ENCODE measurements at places on chromosomes 3 and 15.

DNA sequence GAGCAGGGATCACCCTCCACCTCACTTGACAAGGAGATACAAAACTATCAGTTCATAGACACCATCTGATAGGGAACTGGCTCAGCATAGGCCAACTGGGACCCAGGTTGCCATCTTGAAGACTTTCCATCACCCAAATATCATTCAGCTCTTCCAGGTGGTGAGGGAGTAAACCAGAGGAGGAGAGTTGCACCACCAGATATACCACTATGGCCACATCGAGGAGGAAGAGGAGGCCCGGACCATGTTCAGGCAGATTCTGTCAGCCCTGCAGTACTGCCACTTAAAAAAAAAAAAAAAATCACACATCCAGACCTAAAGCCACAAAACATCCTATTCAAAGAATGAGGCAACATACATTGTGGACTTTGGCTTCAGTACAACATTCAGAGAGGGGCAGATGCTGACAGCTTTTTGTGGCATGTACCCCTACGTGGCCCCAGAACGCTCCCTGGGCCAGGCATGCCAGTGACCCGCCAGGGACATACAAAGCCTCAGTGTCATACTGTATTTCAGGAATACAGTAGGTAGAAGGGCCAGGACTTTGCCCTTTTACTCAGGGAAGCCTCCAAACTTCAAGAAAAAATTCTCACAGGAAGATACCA, 18.4 kb upstream of the EMC3 start:
- peak; percentile 26 for DNase-seq

DNA sequence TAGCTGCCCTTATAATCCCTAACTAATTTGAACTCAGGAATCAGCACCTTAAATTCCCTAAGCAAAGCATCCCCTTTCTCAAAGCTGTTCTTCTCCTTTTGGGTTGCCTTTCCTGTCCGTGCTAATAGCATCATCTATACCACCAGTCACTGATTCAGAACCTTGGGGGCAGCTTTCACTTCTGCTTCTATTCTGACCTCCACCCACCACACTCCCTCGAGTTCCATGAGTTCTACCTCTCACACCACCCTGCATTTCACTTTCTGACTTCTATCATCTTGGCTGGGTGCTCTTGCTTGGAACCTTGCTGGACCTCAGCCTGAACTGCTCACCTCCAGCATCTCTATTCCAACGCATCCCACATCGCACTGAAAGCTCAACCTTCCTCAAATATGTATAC, 55.4 kb upstream of the KCNMB2 start:
- DNase-seq: no peak

- peak; percentile 93 for DNase-seq
These were observed 52.2 kb upstream of the HEG1 start for GRCh38 chr3:125107861-125108567.

DNA sequence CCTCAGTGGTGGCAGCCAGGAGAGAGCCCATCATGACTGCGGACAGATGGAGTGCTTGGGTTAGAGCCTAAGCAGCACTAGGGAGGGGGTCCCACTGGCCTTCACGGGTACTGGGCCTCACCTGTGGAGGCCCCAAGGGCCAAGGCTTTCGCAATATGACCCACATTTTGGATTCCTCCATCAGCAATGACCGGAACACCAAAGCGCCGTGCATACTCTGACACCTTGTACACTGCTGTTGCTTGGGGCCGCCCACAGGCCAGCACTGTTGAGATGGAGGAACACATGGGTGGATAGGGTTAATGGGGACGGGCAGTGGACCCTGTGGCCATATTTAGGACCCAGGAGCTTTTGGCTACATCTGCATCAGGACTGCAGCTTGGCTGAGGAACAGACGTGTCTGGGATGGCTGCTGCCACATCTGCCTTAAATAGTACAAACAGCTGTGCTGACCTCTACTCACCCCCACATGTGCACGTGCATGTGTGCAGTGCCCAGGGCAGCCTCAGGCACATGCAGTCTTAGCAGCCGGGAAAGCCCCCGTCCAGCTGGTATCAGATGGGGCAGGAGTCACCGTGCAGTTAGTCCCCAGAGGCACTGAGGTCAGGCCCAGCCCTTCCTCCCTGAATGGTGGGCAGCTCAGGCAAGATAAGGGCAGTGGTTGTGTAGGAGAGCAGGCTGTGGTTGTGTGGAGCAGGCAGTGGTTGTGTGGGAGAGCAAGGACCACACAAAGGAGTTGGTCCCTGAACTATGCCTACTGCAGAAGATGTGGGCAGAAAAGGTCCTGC, 3.3 kb downstream of the NDUFAF3 start:
- no peak for DNase-seq

DNA sequence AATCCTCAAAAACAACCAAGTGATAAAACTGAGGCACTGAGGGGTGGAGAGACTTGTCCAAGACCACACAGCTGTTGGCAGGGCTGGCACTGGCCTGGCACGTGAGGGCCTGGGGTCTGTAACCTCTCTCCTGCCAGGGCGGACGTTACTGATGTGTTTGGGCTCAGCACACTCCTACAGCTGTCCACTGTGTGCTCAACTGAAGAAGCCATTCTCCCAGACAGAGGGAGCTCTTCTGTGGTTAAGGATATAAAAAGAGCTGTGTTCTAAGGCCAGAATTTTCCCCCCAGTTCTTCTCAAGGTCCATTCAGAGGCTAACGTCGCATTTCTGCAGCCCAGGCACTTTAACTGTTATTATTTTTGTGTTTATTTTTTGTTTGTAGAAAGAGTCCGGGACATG, 429.0 kb upstream of the ATP11B start:
- no peak for DNase-seq

DNA sequence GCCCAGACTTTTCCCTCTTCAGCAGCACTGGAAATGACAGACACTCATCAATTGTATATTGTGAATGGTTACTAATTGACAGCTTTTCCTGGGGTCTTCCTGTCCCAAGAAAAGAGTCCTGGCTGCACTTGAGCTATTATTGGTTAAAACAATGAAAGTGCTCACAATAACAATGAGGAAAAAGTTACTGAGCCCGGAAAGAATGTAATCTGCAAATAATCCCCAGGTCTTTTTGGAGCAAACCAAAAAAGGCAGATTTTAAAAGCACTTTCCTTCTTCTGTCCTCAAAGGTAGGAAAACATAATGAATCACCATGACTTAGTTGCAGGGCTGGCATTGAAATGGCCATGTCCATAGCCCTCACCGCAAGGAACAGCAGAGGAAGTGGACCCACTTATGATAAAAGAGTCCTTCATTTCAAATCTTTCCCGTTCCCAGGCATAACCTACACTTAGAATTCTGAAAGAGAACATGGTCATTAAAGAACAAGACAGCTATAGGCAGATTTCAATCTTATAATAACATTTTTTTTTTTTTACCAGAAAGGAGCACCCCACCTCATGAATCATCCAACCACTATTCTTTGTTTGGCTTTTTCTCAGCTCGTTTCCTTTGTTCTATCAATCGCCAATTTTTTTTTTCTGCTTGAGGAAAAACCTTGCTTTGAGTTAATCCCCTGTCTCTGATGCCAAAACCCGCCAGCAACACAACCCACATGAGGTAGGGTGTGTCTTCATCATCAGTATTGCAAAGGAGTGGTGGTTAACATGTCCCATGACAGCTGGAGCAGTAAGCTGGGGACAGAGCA, 35.5 kb upstream of the ATP1B3 start:
- peak; percentile 83 for DNase-seq

GRCh38 chr3:128195369-128195768, 42.1 kb downstream of the EEFSEC start:
- DNase-seq: no peak

GRCh38 chr3:179260949-179261765, 10.2 kb upstream of the KCNMB3 start:
- DNase-seq: peak; percentile 68

GRCh38 chr3:58111513-58112184, 99.1 kb downstream of the DNASE1L3 start:
- DNase-seq: no peak

GRCh38 chr3:49076116-49076515, 17.8 kb downstream of the QRICH1 start:
- no peak for DNase-seq

DNA sequence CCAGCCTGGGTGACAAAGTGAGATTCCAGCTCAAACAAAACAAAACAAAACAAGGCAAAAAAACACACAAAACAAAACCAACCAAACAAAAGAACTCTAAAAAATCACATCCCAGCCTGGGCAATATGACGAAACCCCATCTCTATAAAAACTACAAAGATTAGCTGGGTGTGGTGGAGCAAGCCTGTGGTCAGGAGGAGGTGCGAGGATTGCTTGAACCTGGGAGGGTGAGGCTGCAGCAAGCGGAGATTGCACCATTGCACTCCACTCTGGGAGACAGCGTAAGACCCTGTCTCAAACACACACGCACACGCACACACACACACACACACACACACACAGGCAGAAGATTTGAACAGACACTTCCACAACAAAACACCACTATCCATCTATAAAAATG, 99.6 kb downstream of the SHQ1 start:
- DNase-seq: no peak

DNA sequence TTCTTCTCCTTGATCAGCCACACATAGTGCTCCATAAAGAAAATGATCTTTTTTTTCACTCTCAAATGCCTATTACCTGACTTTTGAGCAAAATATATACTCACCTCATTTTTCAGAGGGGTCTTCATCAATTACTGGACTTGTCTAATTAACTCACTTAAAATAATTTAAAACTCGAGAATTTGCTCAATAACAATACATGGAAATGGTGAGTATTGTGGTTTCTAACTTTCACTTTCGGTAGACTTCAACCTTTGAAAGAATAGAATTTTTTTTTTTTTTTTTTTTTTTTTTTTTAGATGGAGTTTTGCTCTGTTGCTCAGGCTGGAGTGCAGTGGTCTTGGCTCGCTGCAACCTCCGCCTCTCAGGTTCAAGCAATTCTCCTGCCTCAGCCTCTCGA, 17.7 kb upstream of the EPHB1 start:
- DNase-seq: no peak

DNA sequence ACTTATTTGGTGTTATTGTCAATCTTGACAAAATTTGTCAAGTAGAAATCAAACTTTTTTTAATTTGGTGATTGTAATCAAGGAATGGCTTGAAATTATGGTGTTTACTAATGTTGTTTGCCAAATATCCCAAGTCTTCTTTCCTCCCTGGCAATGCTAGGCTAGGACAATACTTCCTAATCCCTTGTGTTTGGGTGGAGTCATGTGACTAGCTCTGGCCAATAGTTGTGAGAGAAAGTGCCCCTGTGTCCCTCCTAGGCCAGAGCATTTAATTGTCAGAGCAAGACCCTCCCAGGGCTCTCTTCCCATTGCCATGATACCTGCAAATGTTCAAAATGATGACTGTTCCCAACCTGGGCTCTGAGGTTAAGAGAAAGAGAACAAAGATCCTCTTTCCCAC, 132.7 kb downstream of the ANXA2 start:
- no peak for DNase-seq

- DNase-seq: no peak
These were observed 13.1 kb downstream of the WDR82 start for GRCh38 chr3:52265387-52265786.

DNA sequence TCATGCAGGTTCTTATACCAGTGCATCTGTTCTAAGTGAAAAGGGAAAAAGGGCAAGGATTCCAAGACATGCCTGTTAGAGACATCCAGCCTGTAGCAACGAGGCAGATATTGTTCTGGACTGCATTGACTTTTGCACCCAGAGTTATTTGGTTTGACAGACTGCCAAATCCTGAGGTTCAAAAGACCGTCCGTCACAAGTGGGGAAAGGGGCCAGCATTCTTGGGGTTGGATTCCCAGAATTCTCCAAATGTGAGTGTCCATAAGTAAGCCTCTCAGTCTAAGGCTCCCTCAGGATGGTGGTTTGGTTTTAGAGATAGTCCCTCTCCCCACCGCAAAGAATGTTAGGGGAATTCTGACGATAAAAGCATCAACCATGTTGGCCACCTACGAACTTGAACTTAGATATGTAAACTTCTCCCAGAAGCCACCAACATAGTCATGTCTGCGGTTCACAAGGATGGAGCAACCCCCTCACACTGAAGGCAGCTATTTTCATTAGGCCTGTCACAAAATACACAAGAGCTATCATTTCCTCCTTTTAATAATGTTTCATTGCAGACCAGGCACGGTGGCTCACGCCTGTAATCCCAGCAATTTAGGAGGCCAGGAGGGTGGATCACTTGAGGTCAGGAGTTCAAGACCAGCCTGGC, 13.6 kb upstream of the LACTB start:
- DNase-seq: peak; percentile 100

DNA sequence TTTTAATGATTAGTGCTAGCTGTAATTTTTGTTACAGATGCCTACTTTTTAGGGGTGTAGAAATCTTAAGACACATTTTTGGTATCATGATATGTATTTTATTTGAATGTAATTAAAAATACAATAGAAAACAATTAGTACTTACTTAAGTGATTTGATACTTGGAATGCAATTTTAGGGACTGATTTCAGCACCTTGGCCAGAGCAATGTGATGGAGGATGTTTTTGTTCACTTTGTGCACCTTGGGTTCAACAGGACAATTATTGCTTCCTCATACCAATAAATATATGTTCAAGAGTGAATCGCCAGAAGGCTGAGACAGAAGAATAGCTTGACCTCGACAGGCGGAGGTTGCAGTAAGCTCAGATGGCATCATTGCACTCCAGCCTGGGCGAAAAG, 22.3 kb downstream of the GMNC start:
- peak; percentile 13 for DNase-seq

DNA sequence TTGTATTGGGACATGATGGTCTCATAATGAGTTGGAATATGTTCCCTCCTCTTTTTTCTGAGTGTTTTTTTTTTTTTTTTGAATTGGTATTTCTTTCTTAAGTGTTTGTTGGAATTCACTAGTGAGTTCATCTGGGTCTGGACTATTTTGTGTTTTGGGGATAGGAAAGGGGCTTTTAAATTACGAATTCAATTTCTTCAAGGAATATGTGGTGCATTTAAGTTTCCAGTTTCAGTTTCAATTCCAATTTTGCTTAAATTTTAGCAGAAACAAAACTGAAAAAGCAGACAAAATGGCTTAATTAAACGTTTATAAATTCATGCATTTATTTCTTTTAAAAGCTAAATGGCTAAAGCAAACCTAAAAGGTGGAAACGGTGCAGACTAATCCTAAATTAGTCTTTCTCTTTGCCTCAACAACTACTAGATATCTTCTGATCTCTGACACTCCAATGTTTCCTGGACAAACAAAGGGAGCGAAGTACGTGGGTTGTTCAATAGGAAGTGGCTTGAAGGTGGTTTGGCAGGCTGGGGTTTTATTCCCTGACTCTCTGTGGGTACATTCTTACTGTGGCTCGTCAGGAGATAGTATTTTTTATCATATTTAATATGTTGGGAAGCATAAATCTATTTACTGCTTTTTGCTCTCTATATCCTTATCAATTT, 50.0 kb upstream of the CORO2B start:
- peak; percentile 90 for DNase-seq

DNA sequence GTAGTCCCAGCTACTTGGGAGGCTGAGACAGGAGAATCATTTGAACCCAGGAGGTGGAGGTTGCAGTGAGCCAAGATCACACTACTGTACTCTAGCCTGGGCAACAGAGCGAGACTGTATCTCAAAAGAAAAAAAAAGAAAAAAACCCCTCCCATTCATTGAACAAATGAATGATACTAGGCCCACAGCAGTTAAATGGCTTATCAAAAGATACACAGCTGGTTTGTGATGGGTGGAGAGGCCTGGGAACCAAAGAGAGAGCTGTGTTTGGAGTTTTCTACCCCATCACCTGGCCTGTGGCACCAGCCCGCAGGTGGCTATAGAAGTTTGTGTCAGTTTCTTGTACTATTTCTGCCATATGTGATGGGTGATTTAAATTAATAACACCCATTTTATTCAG, 43.1 kb upstream of the LCTL start:
- no peak for DNase-seq

- peak; percentile 95 for DNase-seq
These were observed 123.2 kb upstream of the SLC7A14 start for GRCh38 chr3:170709046-170709445.

GRCh38 chr3:36875397-36875796, 69.5 kb downstream of the TRANK1 start:
- DNase-seq: no peak
